Stimulated activated CD8-positive, alpha-beta memory T cell treated with anti-CD3 and anti-CD28 coated beads, Interleukin-4, amount 100 ng/mL, for 1 hour (primary cell): ENCODE measurements at places on chromosomes 7 and 10.

GRCh38 chr7:45203936-45204445 lies 46.4 kb downstream of the RAMP3 start:
- no peak for DNase-seq

DNA sequence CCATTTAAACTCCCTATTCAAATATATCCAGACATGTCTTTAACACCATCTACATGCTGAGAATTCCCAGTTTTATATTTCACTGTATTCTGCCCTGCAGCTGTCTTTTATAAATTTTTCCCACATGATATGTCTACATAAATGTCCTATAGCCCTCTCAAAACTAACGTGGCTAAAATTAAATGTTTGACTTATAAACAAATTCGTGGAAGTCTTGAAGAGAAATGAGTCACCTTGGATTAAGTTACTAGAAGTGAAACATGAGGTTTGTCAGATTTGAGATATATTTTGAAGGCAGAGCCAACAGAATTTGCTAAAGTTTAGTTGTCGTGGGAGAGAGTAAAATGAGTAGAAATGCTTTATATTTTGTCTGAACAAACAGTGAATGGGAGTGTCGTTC lies 386.9 kb upstream of the CNTNAP2 start:
- no peak for DNase-seq

DNA sequence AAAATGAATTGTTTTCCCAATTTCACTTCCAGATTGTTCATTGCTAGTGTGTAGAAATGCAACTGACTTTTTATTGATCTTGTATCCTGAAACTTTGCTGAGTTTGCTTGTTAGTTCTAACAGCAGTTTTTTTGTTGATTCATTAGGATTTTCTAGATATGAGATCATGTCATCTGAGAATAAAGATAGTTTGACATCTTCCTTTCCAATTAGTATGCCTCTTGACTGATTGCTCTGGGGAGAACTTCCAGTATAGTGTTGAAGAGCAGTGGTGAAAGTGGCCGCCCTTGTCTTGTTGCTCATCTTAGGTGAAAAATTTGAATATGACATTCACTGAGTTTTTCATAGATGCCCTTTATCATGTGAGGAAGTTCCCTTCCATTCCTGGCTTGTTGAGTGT lies 11.9 kb upstream of the SUN1 start:
- no peak for DNase-seq

DNA sequence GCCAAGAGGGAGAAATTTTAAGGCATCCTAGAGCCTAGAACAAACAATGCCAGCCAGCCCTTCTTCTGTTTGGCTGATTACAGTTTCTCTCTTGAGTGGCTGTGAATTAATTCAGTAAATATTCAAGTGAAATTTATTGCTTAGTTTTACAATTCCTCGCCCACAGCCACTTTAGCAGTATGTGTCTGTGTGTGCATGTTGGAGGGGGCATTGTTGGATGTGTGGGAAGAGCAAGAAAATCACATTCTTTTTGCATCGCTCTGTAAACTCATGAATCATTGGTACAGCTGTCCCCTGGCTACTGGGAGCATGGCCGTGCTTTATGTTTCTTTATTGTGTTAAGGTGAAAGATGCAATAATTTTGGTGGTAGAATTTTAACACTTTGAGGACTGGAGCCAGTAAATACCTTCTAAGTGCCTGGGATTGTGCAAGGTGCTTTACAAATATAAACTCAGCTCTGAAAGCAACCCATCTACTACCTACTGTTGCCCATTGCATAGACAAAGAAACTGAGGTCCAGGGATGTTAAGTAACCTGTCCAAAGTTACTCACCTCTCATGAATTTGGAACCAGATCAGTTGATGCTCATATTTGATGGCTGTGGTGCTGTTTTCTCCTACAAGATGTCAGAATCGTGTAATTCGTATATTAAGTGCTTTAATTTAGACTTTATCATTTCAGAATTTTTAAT lies 89.9 kb upstream of the BTBD16 start:
- no peak for DNase-seq

DNA sequence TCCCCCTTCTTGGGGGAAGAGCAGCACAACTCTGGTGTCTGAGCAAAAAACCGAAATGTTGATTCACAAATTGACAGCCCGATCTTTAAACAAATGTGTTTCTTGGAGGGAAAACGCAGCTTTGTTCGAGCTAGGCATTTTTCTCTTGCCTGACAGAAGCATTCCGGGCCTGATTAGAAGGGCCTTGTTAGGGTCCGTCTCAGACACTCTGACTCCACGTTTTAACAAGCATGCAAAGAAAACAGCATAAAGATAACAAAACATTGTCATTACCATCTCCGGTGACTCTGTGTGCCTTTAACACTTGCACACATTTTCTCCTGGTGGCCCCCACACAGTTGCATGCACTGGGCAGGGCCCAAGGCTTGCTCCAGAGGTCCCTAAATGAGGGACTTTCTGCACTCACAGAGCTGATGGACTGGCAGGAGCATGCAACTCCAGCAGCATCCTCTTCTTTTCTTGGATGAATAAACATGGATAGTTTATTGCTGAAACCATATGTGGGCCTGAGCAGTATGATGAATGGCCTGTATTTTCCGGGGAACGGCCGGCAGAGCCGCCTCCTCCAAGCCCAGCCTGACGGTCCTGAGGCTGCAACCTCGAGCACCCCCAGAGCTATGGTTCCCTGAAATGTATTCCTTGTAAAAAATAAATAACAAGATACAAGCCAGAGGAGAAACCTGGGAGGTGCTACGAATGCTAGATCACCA lies 50.9 kb downstream of the EBF3 start:
- DNase-seq: no peak

DNA sequence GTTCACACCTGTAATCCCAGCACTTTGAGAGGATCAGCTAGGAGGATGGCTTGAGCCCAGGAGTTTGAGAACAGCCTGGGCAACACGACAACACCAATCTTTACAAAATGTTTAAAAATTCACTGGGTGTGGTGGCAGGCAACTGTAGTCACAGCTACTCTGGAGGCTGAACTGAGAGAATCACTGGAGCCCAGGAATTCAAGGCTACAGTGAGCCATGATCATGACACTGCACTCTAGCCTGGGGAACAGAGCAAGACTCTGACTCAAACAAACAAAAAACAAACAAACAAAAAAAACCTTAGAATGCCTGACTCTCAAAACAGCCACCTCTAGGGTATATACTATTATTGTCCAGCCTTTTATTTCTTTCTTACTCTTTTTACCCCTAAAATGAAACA lies 56.5 kb upstream of the PAPSS2 start:
- no peak for DNase-seq

DNA sequence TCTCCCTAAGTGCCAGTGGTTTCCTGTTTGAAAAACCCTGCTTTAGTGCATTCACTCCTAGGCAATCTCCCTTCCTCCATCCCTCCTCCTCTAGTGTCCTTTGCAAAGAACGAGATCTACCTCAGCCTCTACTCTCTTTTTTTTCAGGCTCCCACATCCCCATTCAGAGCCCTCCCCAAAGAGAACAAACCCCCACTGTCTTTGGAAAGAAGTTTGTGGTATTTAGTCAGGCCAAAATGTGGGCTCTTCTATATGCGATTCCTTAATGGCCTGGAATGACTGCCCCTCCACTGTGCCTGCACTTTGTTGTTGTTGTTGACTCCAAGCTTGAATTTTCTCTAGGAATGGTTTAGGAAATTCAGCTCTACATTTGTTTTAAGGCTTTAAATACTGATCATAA lies 36.3 kb downstream of the PALS2 start:
- no peak for DNase-seq

DNA sequence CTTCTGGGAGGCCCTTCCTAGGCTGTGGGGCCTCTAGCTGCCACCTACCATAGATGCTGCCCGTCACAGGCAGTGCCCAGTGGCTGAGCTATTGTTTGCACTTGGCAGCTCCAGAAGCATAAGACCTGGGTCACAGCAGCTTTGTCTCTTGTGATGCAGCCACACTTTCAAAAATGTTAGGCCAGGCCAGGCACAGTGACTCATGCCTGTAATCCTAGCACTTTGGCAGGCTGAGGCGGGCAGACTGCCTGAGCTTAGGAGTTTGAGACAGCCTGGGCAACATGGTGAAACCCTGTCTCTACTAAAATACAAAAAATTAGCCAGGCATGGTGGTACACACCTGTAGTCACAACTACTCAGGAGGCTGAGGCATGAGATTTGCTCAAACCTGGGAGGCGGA lies 9.5 kb upstream of the KAZALD1 start:
- DNase-seq: no peak

- DNase-seq: no peak
These were observed 99.9 kb downstream of the FAM53B start for GRCh38 chr10:124644236-124644635.

- DNase-seq: no peak
These were observed 66.5 kb downstream of the EPDR1 start for GRCh38 chr7:37986908-37987330.

DNA sequence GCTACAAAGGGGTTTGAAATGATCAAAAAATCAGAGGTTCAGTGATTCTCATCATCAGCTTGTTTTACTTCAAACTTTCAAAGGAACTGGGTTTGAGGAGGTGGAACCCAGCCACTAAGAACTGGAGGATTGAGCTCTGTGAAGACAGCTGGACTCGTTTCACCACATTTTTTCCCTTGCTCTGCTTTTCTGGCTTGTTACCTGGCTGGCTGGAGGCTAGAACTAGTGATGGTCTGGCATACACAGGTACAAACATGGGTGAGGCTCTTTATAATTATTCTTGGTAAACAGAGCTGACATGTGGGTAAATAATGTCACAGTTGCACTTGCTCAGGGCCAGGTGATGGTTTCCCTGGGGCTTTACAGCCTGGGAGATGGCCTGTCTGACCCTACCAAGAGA lies 352.5 kb downstream of the FGFR2 start:
- no peak for DNase-seq

- no peak for DNase-seq
These were observed 14.7 kb downstream of the CDNF start for GRCh38 chr10:14822879-14823755.

- DNase-seq: no peak
These were observed 33.3 kb upstream of the CAPZA2 start for GRCh38 chr7:116829041-116829440.

DNA sequence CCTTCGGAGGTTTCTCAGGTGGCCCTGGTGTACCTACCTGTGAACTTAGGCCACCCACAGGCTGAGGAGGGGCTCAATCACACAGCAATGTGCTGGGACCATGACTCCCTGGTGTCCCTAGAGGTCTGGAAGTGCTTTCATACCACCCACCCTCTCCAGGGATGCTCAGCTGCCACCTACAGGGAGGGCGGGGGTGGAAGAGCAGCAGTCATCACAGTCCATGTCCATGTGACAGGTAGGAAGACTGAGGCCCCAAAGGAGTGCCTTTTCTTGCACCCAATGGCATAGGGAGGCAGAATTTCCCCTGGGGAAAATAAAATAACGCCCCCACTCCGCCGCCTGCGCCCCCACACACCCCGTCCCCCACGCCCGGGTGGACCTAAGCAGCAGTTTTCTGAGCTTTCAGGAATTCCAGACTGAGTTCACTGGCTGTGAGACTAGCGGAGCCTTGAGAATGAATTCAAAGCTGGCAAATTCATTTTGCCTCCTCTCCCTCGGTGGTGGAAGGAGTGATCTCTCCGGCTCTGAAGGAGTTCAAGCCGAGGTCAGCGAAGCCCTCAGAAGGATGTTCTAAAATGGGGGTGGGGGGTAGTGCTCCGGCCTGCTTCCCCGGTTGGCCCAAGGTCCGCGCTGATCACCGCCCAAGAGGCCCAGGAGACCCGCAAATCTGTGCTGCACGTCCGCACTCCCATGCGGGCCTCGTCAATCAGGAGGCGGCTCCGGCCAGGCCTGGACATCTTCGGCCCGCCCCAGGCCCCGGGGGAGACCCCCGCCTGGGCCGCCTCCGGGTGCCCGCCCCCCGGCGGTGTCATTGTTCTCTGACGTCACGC lies 2.1 kb upstream of the ZMIZ1 start:
- no peak for DNase-seq

GRCh38 chr10:112821038-112821437 lies 129.0 kb upstream of the TCF7L2 start:
- no peak for DNase-seq

GRCh38 chr10:15747632-15748031 lies 27.9 kb upstream of the ITGA8 start:
- no peak for DNase-seq

GRCh38 chr7:122363144-122363543 lies 58.6 kb upstream of the FEZF1 start:
- DNase-seq: no peak

GRCh38 chr10:48600645-48601505 lies 4.0 kb downstream of the ARHGAP22 start:
- no peak for DNase-seq

GRCh38 chr7:35253460-35253709 lies 515 bp downstream of the TBX20 start:
- no peak for DNase-seq

DNA sequence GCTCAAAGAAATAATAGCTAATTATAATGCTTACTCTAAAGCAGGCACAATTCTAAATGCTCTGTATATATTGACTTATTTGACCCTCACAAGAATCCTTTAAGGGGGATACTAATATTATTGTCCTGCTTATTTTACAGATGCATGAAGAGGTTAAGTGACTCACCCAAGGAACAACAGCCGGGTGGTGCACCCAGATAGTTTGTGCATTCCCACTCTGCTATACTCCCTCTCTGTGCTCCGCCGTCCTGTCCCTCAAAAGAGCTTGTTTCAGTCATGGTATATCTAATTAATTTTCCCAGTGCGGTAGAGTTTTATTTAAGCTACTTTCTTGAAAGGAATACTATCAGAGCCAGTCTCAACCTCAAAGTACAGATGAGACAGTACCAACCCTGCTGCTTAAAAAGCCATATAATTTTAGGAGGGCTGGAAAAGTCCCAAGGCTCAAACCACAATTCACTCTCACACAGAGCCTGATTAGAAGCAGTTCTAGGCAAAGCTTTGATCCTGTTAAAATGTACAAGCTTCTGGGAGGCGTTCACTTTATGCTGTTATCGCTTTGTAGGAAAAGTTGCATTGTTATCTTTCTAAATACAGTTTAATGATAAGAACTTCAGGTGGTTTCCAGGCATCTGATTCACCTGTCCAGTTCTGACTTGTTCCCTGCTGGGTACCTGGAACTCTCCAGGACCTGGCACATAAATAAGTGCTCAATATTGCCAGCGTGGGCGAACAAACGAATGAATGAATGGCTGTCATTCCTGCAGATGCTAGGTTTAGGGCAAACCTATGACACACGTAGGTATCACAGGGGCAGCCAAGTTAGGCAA lies 261.5 kb upstream of the KLF14 start:
- DNase-seq: no peak

GRCh38 chr7:152895527-152895926 lies 136.0 kb downstream of the ACTR3B start:
- DNase-seq: no peak

GRCh38 chr10:4843525-4844180 lies 17.6 kb downstream of the AKR1E2 start:
- no peak for DNase-seq

- DNase-seq: no peak
These were observed 144.0 kb downstream of the RPS24 start for GRCh38 chr10:78177491-78178185.

DNA sequence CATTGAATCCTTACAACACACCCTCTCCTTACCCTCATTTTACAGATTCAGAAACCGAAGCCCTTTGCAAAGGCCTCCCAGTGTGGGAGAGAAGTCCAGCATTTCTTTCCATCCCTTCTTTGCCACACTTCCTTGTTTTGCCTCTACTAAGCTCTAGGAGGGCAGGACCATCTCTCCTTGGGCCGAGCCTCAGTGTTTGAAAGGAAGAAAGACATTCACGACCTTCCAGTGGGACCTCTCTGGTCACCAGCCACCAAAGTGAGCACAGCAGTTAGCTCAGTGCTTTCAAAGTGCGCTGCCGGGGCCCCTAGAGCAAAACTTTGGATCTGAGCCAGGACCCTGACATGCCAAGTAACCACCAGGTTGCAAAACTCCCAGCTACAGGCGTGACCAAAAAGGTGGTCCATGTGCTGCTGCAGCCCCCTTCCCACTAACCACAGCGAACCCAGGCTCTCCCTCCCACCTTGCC lies 12.4 kb downstream of the CTBP2 start:
- DNase-seq: no peak
